ENCODE measurements at places on chromosomes 2 and 18. TPM values are rescaled to one million over a fixed set of nuclear protein-coding genes. Genes with fewer than 3 reads are reported as not detected.

The EIPR1 gene
- polyA plus RNA-seq, result 45.3 TPM

The NGEF gene
- 0.74 TPM for polyA plus RNA-seq

The ASPRV1 gene
- polyA plus RNA-seq, result 0.32 TPM

DNA sequence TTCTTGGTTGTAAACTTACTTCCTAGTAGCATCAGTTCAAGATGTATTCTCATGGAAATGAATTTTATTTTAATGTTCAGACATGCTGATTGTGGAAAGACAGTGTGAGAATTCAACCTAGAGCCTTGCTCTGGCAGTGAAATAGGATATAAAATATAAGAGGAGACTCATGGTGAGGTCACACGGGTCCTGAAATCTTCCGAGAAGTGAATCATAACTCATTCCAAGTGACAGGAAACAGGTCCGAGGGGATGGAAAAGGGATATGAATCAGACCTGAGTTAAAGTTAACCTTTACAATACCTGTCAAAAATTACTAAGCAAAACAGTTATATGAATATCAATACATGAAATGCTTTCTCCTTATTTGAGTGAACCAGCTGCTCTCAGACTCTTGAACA lies 185.2 kb upstream of the LRRTM1 start:
- DNase-seq, result no peak

- DNase-seq, result peak; percentile 38
Measured at GRCh38 chr18:12315490-12315889, 7.4 kb downstream of the TUBB6 start.

The HDHD2 gene
- 62.7 TPM for polyA plus RNA-seq

The CFAP53 gene
- polyA plus RNA-seq, result 0.27 TPM

- no peak for DNase-seq
Measured at GRCh38 chr2:215983581-215984351, 29.6 kb downstream of the MREG start.

DNA sequence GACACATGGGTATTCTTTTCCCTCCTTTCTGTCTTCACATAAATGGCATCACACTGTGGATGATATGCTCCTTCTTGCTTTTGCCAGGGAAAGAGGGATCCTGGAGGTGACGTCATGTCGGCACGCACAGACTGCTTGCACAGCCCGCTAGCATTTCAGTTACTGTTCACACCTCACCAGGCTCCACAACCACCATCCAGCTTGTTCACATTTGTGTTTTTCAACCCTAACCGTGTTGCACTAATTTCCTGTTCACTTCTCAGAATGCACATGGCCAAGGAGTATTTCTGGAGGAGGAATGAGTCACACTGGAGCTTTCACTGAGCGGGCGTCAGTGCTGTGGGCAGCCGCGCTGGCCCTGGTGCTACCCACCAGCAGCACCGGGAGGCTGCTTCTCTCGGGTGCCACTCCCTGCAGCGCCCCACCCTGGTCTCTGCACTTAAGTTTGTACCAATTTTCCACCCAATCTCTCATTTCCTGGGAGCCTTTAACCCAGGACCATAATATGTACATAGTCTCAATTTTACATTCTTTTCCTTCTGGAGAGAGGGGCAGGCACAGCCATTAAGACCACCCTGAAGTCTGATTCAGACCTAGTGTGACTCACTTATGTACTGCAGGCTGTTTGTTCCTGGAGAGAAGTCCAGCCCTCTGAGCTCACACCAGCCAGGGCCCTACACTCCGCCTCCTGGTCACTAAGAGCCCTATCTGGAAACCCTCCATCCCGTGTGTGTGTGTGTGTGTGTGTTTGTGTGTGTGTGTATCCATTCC lies 65.1 kb downstream of the MBP start:
- no peak for DNase-seq

Data from naive B cell (primary cell).